ENCODE measurements at places on chromosomes 7 and 10.
A peak's percentile ranks its signal among the peaks of the same experiment; 100 is the strongest.

DNA sequence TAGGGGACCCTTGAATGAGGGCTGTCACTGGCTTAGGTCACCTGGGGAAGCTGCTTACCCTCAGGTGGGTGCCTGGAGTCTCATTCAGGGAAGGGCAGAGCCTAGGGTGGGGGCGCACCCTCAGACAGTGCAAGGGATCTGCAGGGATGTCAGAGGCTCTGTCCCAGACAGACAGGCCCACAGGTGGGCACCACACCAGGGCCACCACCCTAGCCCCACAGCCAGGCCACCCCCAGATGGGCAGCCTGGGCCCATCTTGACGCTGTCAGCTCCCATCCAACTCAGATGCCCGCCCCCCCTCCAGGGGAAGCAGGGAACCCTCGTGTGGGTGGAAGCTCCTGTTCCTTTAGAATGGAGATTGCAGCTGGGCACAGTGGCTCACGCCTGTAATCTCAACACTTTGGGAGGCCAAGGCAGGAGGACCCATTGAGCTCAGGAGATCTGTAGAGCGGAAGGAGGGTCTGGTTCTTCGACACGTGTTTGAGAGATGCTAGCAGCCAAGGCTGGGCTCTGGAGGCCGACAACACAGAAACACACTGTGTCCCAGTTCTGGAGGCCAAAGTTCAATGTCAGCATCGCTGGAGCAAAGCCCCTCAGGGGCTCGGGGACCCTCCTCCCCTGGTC, 58.5 kb upstream of the DNAJB6 start:
- no peak for DNase-seq

DNA sequence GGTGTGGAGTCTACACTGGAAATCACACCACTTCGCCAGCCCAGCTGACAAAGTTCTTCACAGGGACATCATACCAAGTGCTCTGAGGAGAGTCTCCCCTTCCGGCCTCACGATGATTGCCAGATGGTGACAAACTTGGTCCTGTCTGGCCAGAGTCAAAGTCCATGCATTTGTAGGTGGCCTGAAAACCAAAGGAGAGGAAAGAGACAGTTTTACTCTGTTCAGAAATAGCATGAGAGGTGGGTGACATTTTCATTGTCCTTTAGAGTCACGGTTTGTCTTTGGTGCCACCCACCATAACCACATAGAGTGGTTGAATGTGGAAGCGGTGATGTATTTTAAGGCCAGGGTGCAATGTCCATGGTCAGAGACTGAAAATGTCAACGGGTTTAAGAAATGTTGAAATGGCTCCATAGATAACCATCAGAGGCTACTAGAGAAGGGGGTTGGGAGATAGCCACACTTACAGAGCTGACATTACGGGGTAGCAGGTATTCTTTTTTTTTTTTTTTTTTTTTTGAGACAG, 33.0 kb downstream of the BTBD16 start:
- DNase-seq, result no peak

GRCh38 chr7:134842886-134843430, 63.5 kb downstream of the CALD1 start:
- DNase-seq, result no peak

GRCh38 chr7:121269798-121270197, 59.0 kb upstream of the WNT16 start:
- no peak for DNase-seq

GRCh38 chr10:74760086-74760979, 66.1 kb upstream of the KAT6B start:
- no peak for DNase-seq

DNA sequence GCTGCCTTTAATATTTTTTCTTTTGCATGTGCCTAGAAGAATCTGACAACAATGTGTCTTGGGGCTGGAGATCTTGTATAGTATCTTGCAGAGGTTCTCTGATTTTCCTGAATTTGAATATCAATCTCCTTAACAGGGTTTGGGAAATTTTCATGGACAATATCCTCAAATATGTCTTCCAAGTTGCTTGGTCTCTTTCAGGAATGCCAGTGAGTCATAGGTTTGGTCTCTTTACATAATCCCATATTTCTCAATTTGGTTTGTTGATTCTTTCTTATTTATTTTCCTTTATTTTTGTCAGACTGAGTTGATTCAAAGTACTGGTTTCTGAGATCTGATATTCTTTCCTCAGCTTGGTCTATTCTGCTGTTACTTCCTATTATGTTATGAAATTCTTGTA, 208.7 kb upstream of the GLI3 start:
- no peak for DNase-seq

DNA sequence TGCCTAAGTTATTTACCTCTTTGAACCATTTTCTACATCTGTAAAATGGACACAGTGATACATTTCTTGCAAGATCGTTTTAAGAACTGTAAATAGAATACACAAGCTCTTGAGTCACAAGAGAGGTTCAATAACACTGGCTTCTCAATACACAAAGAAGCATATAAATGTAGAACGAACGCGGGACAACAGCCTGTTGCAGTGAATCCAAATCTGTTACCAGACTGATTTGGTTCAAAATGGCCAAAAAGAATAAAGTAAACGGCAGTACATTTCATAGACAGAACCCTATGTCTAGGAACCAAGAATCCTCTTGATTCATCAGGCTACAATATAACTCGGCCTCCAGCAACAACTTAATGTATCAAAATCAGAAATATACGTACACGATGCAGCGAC, 701 bp downstream of the MTPAP start:
- no peak for DNase-seq

DNA sequence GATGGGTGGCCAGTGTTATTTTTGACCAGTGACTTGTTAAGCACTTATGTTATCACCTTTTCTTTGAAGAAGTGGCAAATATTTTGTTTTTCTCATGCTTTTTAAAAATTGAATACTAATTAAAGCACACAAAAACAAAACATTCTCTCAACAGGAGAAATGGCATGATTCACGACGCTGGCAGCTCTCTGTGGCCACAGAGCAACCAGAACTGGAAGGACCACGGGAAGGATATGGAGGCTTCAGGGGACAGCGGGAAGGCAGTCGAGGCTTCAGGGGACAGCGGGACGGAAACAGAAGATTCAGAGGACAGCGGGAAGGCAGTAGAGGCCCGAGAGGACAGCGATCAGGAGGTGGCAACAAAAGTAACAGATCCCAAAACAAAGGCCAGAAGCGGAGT, 6.2 kb upstream of the KIFBP start:
- no peak for DNase-seq

GRCh38 chr10:122531939-122532338, 28.6 kb upstream of the DMBT1 start:
- DNase-seq, result peak; percentile 13
